ENCODE measurements at places on chromosomes 2 and 18. TPM values are rescaled to one million over a fixed set of nuclear protein-coding genes. Genes with fewer than 3 reads are reported as not detected.
A peak's percentile ranks its signal among the peaks of the same experiment; 100 is the strongest.

GRCh38 chr2:85189606-85190270, 56.5 kb downstream of the TCF7L1 start:
- DNase-seq, result no peak

MBOAT2 gene
- total RNA-seq, result 7.7 TPM

DNA sequence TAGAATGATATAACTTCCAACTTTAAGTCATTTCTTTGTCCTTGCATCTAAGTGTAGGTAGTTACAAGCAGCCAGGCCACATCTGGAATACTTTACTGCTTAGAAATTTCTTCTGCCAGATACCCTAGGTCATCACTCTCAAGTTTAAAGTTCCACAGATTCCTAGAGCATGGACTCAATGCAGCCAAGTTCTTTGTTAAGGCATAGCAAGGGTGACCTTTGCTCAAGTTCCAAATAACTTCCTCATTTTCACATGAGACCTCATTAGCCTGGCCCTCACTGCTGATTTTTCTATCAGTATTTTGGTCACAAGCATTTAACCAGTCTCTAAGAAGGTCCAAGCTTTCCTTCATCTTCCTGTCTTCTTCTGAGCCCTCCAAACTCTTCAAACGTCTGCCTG, 7.8 kb upstream of the UGT1A9 start:
- DNase-seq, result no peak

GRCh38 chr2:71330585-71331330, 824 bp upstream of the ZNF638 start:
- DNase-seq, result no peak

GRCh38 chr2:171675810-171676345, 11.4 kb upstream of the DYNC1I2 start:
- no peak for DNase-seq

LRRTM4 gene
- not detected for total RNA-seq

DNA sequence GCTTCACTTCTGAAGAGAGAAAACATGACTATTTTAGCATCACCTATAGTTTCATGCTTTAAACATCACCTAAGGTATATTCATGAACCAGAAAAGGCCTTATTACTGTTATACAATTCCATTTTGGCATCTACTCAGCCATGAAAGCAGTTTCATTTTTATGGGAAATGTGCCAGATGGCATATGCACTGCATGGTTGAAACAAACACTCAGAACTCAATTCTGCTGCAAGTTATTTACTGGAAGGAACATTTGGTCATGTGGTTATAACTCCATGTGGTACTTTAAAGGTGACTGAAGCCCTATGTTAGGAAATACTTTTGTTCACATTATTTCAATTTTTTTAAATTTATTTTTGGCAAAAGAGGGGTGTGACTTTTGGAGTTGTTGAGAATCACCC, 287.5 kb upstream of the CRIM1 start:
- DNase-seq, result no peak

DNA sequence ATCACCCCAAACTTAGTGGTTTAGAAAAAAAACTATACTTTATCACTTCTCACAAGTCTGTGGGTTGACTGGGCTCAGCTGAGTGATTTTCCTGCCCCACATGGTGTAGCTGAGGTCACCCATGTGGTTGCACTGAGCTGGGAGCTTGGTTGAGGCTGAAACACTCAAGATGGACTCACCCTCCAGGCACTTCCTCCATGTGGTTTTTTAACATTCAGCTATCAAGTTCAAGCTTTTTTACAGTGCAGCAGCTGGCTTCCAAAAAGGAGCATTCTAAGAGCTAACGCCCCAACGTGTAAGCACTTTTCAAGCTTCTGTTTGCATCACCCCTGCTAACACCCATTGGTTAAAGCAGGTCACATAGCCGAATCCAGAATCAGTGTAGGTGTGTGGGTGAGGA, 105.9 kb upstream of the CREB1 start:
- DNase-seq, result peak; percentile 67

DNA sequence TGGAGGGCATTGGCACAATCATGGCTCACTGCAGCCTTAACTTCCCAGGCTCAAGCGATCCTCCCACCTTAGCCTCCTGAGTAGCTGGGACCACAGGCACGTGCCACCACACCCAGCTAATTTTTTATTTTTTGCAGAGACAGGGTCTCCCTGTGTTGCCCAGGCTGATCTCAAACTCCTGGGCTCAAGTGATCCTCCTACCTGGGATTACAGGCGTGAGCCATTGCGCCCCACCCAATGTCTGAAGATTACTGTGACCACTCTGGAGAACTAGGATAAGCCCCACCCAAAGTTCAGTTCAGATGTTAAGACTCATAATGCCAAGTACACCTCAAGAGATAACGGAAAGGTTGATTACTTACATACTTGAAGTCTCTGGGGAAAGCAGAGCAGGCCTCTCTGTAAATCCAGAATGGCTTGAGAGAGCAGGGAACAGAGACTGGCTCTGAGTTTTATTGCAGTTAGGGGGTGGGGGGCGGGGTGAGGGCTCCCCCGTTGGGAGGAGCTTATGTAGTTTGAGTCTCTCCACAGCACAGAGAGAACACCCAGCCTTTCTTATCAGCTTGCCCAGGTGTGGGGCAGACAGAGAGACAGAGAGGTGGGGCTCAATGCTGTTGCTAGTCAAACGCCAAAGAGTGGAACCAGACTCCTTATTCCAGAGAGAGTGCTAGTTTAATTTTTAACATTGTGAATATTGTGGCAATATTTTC, 26.5 kb upstream of the ERICH2 start:
- no peak for DNase-seq

DNA sequence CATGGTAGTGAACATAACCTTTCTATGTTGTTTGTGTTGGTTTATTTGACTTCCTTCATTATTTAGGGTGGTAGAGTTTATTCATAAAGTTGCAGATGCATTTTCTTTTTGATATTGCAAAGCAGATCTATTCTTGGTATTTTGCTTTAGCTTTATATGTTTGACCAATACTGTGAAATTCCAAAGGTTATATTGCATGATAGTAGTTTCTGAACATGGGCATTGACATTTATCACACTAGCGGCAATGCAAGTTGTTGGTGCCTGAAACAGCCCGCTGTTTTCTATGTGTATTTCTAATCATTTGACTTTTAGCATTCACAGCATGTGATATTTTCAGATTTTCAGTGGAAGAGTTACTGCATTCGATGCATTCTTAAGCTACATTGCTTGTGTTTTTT, 87.2 kb downstream of the ASXL3 start:
- DNase-seq, result no peak

DNA sequence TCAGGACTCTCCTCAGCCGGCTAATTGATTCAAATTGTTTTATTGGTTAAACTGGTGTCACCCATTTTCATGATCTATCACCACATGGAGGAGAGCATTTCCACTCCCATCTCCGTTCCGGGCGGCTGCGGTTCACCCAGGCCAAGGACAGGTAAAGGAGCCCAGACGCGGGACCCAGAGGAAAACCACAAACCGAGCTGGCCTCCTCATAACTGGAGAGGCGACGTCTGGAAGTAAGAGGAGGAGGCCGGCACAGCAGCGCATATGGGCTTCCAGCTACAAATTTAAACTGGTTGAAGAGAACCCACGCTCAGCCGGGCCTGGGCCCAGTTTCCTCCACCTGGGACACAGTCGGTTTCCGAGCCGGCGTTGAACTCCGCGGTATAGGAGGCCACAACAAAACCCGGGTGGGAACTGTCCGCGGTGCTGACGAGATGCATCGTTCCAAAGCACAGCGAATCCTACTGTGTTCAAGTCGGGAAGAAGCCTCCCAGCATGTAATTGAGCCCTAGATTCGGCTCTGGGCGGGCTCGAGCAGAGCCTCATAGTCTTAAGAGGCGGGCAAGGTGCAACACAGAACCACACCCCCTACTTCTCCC, 3.0 kb upstream of the SKOR2 start:
- peak; percentile 26 for DNase-seq

All from activated T-cell treated with anti-CD3 and anti-CD28 coated beads, Interleukin-2, amount 50 U/mL, for 72 hours (primary cell).